Left cardiac atrium (tissue), 4 donors: ENCODE measurements at places on chromosomes 6 and 20. TPM values are rescaled to one million over a fixed set of nuclear protein-coding genes. Genes with fewer than 3 reads are reported as not detected.

The TTK gene
- 0.62 TPM for total RNA-seq

The PFDN4 gene
- total RNA-seq: 22.2 TPM

The COL9A3 gene
- total RNA-seq: 4.0 TPM

The SLC39A7 gene
- 132 TPM for total RNA-seq

The HLA-DPA1 gene
- 54.1 TPM for total RNA-seq

The RNF8 gene
- total RNA-seq: 18.1 TPM

DNA sequence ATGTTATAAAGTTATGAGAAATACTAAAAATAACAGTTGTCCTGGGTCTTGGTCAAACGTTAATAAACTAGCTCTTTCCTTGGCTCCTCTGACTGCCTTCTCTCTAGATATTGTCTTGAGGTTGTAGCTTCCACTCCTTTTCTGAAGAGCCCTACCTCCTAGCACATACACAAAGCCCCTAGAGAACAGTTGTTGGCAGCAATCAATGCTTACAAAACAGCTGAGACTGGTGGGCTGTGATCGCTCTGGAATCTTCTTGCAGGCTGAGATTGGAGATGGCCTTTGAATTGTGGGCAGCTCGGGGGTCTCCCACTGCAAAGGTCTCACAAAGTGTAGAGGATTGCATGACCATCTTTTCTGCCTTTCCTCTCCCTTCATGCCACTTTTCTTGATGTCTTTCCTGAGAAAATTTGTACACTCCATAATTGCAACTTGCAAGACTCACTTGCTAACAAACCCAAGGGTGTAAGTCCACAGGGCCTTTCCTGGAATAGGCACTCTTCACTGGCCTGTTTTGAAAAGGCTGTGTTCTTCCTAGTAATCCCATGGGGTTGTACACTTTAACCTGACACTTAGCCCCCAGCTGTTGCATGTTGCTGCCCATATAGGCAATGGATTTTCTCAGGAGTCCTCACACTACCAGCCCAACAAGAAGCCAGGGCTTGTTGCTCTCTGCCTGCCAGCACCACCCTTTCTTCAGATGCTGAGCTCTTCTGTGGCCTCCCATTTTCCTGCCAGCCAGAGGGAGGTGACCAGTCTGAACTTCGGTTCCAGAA, 99.9 kb downstream of the TCP11 start:
- no peak for DNase-seq

DNA sequence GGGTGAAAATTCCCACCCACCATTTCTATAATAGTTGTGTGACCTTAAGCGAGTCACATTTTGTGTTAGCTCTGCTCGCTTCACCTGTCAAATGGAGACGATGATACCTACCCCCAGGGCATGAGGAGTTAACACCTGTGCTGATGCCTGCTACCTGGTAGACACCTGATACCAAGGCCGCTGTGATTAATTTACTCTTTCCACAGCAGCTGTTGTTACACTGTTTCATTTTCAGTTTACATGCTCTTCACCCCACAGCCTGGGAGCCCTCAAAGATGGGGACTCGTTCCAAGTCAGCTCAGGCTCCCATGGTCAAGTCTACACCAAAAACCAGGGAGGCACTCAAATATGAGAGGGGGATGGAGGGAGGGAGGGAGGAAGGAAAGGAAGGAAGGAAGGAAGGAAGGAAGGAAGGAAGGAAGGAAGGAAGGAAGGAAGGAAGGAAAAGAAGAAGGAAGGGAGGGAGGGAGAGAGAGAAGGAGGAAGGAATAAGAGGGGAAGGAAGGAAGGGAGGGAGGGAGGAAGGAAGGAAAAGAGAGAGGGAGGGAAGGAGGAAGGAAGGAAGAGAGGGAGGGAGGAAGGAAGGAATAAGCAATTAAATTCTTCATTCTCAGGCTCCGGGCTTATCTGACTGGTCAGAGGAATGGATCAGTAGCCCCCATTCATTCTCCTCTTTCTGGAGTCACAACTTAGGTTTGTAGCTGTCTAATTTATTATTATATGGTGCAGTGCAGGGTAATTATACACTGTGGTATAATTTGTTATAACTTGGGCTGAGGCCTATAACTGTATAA, 40.9 kb downstream of the PDYN start:
- DNase-seq: no peak

- peak; percentile 30 for DNase-seq
These were observed 571 bp downstream of the ITCH start for GRCh38 chr20:34363465-34364222.

- peak; percentile 34 for DNase-seq
These were observed 735 bp upstream of the MOG start for GRCh38 chr6:29656157-29656556.

DNA sequence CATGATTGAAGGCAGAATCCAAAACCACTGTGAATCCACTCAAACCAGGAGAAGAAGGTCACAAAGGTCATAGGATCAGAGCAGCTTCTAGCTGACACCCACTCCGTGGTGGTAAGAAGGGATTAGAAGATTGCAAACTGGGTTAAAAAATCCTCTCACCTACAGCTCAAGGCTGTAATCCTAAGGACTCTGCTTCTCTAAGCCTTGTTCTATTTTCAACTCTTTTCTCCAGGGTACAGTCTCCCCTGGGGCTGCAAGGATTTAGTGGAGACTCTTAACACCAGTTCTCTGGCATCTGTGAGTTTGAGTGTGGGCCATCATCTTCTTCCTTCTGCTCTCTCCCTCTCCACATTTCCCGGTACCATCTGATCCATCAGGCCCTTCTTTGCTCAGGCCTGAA, at the start of gene GUCA1A:
GUCA1A (plus strand) TSS at position 264 of the 400 bp plus-strand sequence. CDS start 250 bp downstream, outside the sequence.
- no peak for DNase-seq

DNA sequence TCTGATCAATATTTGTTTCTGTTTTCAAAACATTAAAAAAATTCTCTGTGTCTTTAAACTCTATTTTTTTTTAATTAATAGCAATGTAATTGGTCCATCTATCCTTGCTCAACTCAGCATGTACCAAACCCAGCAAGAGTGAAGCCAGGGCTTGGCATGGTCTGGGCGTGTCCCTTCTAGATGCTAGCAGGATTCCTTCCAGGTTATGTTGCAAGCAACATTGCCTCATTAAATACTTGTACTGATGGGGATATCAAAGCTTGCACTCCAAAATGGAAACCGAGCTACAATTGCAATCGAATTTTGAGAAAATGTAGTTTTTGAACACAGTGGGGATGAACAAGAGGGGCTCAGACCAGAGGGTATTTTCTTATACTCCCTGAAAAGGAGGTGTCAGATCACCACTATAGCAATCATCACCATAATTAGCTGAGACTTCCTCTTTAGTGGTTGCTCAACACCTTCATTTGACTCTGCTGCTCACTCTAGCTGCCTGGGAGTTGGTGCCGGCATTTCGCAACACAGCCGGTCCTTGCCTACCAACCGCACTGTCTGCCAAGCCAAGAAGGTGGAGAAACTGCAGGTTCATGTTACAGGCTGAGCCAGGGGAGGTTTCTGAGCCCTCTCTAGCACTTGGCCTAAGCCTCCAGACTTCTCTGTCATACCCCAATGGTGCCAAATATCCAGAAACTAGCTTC, 67.8 kb upstream of the RALGAPA2 start:
- peak; percentile 85 for DNase-seq

DNA sequence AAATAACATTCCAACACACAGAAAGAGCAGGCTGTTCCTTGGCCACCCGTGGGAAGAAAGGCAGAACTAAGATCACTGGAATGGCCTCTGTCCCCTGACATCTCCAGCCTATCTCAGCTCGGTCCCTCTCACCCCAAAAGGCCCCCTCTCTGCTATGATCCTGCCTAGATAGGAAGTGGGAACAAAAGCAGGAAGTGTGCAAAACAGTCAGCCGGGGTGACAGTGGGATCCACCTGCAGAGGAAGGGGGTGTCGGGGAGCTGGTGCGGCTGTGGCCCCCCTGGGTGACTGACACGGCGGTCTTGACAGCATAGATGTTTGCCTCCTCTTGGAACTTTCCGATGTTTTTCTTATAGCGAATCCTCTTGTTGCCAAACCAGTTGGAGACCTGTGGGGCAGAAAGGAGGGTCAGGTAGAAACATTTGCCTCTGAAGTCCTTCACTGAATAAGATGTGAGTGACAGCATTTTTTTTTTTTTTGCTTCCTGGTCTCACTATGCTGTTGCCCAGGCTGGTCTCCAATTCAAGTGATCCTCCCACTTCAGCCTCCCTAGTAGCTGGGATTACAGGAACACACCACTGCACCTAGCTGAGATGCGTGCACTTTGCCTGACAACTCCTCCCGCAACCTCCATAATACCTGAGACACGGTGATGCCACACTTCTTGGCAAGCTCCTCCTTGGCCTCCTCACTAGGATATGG, 2.8 kb downstream of the PBX2 start:
- no peak for DNase-seq

GRCh38 chr6:166752097-166752496, 125.0 kb upstream of the RPS6KA2 start:
- DNase-seq: no peak

DNA sequence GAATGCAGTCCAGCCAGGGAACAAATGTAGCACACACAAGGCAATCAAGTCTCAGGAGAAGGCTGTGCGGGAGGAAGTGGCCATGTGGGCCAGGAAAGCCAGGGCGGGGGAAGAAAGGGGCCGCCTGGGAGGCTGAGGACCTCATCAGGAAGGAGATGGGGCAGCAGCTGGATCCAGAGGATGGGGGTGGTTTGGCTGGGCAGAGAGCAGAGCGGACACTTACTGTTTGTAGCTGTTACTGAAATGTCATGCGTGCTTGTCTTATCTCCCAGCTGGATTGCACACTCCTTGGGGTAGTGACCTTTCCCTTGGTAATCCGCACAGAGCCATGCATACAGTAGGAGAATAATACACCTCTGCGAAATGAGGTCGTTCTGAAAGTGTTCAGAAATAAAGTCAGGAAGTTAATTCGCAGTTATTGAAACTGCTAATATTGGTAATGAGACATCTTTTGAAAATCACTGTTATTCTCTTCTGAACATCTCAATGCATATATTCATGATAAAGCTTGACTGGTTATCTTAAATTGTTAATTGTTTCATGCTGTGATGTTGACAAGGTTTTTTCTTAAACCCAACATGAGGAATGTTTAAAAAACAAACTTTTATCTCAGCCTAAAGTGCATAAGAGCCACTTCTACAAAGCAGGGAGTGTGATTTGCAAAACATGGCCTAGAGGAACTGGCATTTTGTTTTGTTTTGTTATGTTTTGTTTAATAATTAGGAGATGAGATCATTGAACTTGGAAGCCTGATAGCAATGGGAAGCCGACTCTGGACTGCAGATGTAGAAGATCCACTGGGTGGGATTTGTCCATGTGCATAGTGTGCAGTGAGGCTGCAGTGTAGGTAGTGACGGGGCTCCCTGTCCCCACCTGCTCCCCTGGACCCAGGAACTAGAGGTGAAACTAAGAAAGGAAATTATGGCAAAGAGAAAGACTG, 18.0 kb upstream of the MAP3K4 start:
- DNase-seq: peak; percentile 53

DNA sequence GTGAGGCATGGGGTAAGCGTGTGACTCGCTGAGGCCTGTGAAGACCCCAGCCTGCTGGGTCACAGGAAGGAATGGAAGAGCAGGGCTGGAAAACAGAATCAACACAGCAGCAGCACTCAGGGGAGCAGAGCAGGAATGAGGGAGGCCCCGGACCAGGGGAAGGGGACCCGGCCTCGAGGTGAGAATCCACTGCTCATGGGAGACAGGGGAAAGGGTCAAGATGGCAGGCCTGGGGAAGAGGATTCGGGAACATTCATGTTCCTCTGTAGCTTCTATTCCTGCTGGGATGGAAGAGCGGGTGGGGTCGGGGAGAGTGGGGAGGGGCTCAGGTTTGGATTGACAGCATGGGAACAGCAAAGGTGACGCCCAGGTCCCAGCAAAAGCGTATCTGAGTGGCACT, 59.4 kb downstream of the NPEPL1 start:
- no peak for DNase-seq

GRCh38 chr6:87274660-87275274, 47.6 kb upstream of the SMIM8 start:
- no peak for DNase-seq

DNA sequence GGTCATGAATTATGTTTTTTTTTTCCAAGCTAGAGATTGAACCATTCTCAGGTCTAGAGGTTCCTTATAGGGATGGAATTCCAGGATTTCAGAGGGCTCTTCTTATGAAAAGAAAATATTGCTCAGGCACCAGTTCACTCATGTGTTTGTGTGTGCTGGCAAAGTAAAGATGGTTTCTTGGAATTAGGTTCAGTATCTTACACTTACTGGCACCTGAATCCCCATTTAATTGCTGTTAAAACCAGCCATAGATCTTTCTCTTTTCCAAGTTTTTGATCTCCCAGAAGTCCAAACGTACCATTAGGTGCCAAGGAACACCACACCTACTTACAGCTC, 508.4 kb downstream of the CDH26 start:
- DNase-seq: no peak

DNA sequence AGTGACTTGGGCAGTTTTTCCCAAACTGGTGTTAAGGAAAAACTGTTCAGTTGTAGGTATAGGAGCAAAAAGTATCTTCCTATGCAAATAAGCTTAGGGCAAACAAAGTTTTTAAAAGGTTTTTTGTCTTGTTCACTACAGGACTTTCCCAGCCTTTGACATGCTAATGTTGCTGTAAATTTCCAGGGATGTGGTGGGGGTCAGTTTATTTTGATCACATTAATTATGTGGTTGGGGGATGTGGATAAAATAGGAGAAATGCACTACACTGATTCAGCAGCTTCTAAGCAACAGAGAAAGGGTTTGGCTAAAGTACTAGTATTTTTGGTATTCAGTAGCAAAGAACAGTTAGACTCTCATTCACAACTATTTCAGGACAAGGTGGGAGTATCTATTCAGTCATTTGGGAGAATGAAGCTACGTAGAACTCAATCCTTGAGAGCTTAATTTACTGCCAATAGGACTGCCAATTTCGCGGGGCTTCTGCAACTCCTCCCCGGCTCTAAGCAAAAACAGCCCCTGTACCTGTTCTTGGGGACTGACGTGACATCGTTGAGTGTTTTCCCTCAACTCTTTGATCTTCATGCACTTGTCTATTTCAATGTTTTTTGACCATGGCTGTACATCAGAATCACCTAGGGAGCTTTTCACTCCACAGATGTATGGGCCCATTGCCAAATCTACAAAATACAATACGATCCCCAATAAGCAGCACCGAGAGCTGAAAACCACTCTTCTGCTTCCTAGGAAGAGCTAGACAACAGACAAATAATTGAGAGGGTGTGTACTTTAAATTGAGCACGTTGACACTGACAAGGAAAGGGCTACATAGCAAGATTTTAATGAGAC, 94.8 kb upstream of the NHSL1 start:
- DNase-seq: no peak

DNA sequence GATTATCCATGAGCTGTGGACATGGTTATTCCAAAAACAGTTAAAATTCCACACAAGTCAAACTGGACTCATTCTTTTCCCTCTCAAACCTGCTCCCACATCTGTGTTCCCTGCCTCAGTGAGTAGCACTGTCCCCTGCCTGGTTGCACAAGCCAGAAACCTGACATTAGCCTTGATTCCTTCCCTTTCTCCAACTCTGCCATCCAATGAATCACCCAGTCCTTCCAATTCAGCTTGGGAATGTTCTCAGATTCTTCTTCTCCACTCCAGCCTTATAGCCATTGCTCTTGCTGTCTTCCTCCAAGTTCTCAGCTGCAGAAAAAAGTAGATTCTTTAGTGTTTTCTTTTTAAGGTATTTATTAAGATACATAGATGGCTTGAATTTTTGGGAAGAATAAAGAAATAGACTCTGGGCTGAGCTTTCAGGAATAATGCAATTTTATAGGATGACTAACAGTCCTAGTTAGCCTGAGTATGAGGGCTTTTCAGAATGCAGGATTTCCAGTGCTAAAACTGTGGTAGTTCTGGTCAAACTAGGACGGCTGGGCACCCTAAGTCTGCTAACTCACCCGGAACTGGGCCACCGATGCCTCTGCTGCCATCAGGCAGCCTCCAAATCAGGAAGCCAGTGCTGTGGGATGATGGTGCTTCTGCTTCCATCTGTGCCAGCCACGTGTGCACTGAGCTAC, 18.2 kb upstream of the SASH1 start:
- no peak for DNase-seq
